ENCODE measurements at places on chromosomes 5 and 9.

DNA sequence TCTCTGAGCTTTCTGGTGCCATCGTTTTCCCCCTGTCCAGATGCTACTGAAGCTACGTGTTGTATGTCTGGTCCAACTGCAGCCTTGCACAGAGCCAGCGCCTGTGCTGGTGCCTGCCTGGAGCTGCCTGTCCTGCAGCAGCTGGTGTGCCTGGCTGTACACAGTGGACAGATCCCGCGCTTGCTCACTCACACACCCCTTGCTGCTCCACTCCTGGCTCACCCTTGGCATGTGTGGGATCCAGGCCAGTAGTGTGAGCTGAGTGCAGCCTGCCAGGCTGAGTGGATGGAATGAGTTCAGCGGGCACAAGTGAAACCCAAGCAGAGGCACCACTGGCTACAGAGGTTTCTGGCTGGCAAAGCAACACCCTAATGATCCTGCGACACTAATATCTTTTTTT, 40.4 kb downstream of the FER start:
- no peak for DNase-seq

GRCh38 chr9:37839496-37840461, 39.2 kb downstream of the DCAF10 start:
- no peak for DNase-seq

DNA sequence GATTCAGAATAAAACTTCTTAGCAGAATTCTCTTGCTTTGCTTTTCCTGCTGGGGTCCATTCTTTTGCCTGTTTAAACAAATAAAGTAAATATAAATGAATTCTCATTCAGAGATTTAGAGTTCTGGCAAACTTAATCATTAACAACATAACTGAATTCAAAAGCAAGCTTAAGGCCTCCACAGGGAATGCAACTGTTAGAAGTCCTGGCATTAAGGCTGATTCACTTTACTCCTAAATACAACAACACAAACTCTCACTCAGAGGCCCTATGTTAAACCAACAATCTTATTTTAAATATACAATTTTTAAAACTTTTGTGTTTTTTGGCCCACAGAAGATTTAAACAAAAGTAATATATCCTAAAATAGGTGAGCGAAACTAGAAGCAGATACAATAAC, 178.3 kb downstream of the AP3B1 start:
- DNase-seq, result no peak

DNA sequence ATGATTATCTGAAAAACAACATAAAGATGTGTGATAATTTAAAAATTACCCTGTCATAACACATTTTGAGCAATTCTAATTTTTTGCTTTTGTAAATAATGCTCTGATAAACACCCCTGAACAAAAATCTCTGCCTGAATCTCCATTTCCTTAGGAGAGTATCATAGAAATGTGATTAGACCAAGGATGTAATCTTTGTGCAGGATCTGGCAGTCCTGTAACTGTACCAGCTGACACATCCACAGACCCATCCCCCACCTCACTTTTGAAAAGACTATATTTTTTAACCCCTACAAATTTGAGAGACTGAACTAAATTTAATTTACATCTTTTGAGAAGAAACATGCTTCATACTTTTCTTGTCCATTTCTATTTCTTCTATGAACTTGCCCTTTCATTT, 101.7 kb downstream of the GNAQ start:
- DNase-seq, result no peak

DNA sequence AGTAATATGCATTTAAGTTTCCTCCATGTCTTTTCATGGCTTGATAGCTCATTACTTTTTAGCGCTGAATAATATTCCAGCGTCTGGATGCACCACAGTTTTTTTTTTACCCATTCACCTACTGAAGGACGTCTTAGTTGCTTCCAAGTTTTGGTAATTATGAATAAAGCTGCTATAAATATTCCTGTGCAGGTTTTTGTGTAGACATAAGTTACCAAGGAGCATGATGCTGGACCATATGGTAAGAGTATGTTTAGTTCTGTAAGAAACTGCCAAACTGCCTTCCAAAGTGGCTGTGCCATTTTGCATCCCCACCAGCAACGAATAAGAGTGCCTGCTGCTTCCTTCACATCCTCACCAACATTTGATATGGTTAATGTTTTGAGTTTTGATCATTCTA, 195.6 kb downstream of the PIK3R1 start:
- DNase-seq, result no peak

- DNase-seq, result no peak
Observed at GRCh38 chr5:127001621-127002296, 28.6 kb downstream of the MARCHF3 start.

DNA sequence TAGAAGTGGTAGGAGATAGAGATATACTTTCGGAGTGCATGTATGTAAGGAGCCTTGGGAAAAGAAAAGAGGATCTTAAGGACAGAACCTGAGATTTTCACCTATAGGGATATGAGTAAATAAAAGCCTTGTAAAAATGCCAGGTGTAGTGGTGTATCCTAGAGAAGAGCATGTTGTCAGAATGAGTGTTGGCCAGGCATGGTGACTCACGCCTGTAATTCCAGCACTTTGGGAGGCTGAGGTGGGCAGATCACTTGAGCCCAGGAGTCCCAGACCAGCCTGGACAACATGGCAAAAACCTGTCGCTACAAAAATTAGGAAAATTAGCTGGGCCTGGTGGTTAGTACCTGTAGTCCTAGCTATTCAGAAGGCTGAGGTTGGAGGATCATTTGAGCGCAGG, 76.0 kb downstream of the IPO11 start:
- no peak for DNase-seq

Measured in activated B cell treated with CpG ODN at 0.5 μM for 24 hours (primary cell).